Activated CD4-positive, alpha-beta T cell treated with anti-CD3 and anti-CD28 coated beads, Interleukin-2, amount 10 ng/mL, durations not matched to agents 24 days and 14 days (primary cell): ENCODE measurements at places on chromosomes 6 and 20.

- H3K4me1 ChIP-seq, result no peaks in the 10 kb centered on the region
- no peaks in the 10 kb centered on the region for H3K36me3 ChIP-seq
- H3K27ac ChIP-seq, result no peak overlapping the region
- no peak for DNase-seq
These were observed 652.5 kb upstream of the EPHA7 start for GRCh38 chr6:94071835-94072234.

- no peak overlapping the region for H3K4me3 ChIP-seq
- H3K4me1 ChIP-seq, result peaks cover 33% of the 10 kb centered on the region
- H3K27me3 ChIP-seq, result no peaks in the 10 kb centered on the region
- no peaks in the 10 kb centered on the region for H3K36me3 ChIP-seq
These were observed 15.7 kb downstream of the NRSN2 start for GRCh38 chr20:362271-363254.

DNA sequence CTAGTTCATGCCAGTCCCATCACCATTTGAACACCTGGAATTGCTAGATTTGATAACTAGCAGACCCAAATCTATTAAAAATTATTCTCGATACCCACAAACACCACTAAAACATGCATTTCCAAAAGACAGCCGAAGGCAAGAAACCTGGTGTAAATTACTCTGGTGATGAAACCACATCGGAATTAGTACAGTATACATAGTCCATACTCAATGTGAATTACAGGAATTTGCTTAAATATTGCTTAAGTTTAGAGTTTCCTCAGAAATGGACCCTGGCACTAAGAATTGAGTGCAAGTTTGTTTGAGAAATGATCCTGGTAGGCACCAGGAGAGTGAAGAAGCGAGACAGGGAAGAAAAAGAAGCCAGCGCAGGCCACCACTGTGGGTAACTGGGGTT, 13.7 kb downstream of the LY86 start:
- no peak overlapping the region for H3K4me3 ChIP-seq
- no peak overlapping the region for H3K27ac ChIP-seq
- DNase-seq, result no peak
- H3K27me3 ChIP-seq, result no peaks in the 10 kb centered on the region
- H3K4me1 ChIP-seq, result peaks cover 14% of the 10 kb centered on the region
- H3K36me3 ChIP-seq, result peaks cover 41% of the 10 kb centered on the region

DNA sequence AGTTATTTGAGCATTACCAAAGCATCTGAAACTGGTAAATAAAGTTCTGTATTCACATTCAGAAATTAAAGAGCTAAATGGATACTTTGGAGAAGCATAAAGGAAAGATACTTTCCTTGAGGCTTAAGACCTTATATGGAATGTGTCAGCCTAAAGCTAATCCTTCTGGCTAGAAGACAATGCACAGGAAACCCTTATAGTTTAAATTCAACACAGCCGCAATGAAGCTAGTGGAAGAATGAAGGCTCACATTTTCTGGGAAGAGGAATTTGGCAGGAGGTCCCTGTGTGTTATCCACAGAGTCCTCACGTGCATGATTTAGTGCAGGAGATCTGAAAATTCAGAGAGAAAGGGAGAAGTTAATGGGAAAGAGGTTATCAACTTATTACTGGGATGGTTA, 21.5 kb upstream of the CHD6 start:
- no peak overlapping the region for H3K27ac ChIP-seq
- no peaks in the 10 kb centered on the region for H3K4me1 ChIP-seq
- H3K36me3 ChIP-seq, result no peaks in the 10 kb centered on the region
- no peak overlapping the region for H3K4me3 ChIP-seq
- H3K27me3 ChIP-seq, result peaks cover 14% of the 10 kb centered on the region
- DNase-seq, result no peak

- peaks cover 37% of the 10 kb centered on the region for H3K4me1 ChIP-seq
- H3K27ac ChIP-seq, result no peak overlapping the region
- peaks cover 16% of the 10 kb centered on the region for H3K36me3 ChIP-seq
These were observed 2.4 kb downstream of the FANCE start for GRCh38 chr6:35454391-35455110.

DNA sequence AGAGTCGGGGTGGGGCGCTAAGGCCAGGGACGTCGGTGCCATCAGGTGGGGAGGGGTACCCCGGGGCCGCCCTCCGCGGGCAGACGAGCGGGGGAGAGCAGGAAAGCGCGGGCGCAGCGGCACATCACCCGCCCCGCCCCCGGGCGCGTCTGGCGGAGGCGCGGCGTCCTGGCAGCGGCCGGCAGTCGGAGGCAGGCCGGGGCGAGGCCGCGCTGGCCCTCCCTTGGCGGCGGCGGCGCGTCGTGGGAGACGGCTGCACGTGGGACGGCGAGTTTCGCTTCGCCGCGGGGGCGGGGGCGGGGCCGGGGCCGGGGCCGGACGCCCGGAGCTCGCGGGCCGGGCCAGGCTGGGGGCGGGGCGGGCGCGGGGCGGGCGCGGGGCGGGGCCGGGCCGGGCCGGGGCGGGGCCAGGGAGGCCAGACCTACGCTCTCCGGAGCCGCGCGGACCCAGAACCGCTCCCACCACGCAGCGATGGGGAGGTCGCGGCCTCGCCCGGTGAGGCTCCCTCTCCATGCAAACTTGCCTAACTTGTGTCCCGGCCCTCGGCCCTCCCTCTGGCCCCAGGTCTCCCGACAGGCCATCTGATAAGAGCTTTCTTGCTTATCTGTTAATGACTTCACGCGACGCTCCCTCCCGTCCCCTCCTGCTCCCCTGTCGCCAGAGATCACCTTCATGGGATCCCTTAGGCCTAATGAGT, 12.5 kb downstream of the ITPR3 start:
- peak overlapping the region; percentile 85 for H3K27ac ChIP-seq
- H3K4me3 ChIP-seq, result peak overlapping the region; percentile 85
- H3K27me3 ChIP-seq, result no peaks in the 10 kb centered on the region
- peaks cover 20% of the 10 kb centered on the region for H3K36me3 ChIP-seq

GRCh38 chr20:3208786-3209256, 477 bp upstream of the ITPA start:
- H3K4me1 ChIP-seq, result peaks cover 11% of the 10 kb centered on the region
- peak overlapping the region; percentile 98 for H3K4me3 ChIP-seq
- peak overlapping the region; percentile 96 for H3K27ac ChIP-seq
- H3K27me3 ChIP-seq, result no peaks in the 10 kb centered on the region
- DNase-seq, result peak; percentile 69

GRCh38 chr20:45153752-45154151, 20.9 kb upstream of the PI3 start:
- H3K4me3 ChIP-seq, result no peak overlapping the region
- H3K27ac ChIP-seq, result no peak overlapping the region
- peaks cover 34% of the 10 kb centered on the region for H3K27me3 ChIP-seq

GRCh38 chr20:25539742-25540672, 45.3 kb downstream of the NINL start:
- no peaks in the 10 kb centered on the region for H3K27me3 ChIP-seq
- no peak for DNase-seq
- no peak overlapping the region for H3K27ac ChIP-seq

- no peak overlapping the region for H3K27ac ChIP-seq
- no peaks in the 10 kb centered on the region for H3K27me3 ChIP-seq
These were observed 144.0 kb downstream of the FLRT3 start for GRCh38 chr20:14193443-14193842.

DNA sequence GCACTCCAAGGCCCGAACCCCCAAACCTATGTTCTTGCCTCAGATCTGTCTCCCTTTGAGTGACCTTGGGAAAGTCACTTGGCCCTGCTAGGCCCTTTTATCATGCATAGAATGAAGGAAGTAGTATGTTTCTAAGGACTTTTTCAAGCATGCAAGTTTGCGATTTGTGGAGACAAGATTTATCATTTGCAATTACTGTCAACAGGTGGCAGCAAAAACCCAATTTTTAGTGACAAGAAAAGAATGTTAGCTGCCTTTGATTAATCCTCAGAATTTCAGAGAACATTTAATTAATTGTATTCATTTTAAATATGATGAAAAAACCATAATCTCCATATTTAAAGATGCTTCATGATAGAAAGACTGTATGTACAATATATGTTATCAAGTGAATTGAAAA, 28.3 kb upstream of the PREP start:
- peak; percentile 80 for DNase-seq
- H3K27ac ChIP-seq, result no peak overlapping the region
- peaks cover 31% of the 10 kb centered on the region for H3K27me3 ChIP-seq
- H3K36me3 ChIP-seq, result no peaks in the 10 kb centered on the region

- H3K27me3 ChIP-seq, result peaks cover 3% of the 10 kb centered on the region
- no peaks in the 10 kb centered on the region for H3K4me1 ChIP-seq
- DNase-seq, result no peak
- no peak overlapping the region for H3K27ac ChIP-seq
- H3K36me3 ChIP-seq, result peaks cover 2% of the 10 kb centered on the region
These were observed 160.4 kb upstream of the SMLR1 start for GRCh38 chr6:130666786-130667185.

DNA sequence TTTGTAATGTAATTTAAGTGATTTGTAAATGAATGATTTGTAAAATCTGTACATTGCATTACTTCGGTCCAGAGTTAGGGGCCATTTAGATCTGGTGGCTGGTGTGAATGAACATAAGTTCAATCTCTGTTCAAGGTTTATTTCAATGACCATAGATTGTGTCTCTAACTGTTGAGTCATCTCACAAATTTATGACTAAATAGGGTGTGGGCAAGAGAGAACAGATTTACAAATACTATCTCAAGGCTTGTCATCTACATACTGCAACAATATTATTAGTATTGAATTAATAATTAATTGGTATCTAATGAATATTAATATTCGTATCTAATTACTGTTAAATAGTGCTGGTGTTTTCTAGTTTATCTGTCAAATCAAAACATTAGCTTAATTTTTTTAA, 115.3 kb upstream of the EDN1 start:
- no peak for DNase-seq
- H3K4me1 ChIP-seq, result no peaks in the 10 kb centered on the region
- peaks cover 10% of the 10 kb centered on the region for H3K27me3 ChIP-seq
- no peak overlapping the region for H3K4me3 ChIP-seq
- H3K27ac ChIP-seq, result no peak overlapping the region

DNA sequence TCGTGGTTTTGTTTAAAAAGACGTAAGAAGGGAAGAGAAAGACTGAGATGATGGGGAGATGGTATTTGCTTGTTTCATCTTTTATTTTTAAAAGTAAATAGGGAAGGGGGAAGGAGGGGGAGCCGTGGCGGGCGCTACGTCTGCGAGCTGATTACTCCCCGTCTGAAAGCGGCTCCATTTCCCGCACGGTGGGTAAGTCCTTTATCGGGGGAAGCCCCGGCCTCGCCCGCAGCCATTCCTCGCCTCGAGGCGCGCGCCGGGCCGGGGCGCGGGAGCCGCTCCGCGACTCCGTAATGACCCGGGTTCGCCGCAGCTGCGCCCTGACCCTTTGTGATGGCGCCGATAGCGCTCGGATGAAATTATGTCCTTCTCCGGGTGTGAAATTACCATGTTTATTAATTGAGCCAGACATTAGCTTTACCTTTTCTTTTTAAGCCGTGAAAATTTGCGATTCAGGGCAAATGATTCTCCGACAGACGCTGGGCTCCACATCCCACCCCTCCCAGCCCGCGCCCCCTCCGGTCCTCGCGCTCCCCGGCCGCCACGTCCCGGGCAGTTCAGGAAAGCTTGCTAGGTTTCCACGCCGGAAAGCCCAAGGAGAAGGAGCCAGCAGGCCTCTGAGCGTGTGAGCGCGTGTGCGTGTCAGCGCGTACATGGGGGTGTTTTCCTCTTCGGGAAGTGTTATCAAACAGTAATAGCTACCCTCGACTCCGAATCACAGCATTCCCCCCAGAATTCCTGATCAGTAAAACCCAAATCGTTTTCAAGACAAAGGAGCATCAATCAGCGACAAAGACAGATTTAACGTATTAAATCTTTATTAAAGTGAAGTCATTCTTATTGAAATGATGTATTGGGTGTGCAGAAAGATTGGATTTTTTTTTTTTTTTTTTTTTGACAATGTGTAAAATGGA, 30.0 kb downstream of the TFAP2A start:
- H3K4me1 ChIP-seq, result peaks cover 4% of the 10 kb centered on the region
- H3K36me3 ChIP-seq, result peaks cover 7% of the 10 kb centered on the region
- H3K27me3 ChIP-seq, result peaks cover 90% of the 10 kb centered on the region
- peak overlapping the region; percentile 15 for H3K27ac ChIP-seq

- peaks cover 3% of the 10 kb centered on the region for H3K27me3 ChIP-seq
- H3K27ac ChIP-seq, result no peak overlapping the region
- no peak overlapping the region for H3K4me3 ChIP-seq
- no peaks in the 10 kb centered on the region for H3K36me3 ChIP-seq
- DNase-seq, result no peak
These were observed 62.7 kb upstream of the ELOVL5 start for GRCh38 chr6:53411451-53411850.

DNA sequence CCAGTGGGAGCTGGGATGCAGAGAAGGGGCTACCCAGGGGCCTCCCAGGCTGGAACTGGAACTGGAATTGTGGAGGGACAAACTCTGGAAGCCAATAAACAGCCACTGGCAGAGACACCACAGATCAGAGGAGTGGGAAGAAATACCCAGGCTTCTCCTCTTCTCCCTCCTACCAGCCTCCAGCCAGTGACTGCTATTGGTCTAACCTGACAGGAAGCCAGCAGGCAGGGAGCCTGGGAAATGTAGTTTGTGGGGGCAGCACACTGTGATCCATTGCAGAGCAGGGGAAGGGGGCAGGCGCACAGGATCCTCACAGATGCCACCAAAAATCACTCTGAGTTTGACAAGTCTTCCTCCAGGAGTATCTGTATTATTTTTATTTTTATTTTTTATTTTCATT, 12.1 kb upstream of the MLN start:
- peak; percentile 69 for DNase-seq
- peaks cover 5% of the 10 kb centered on the region for H3K4me1 ChIP-seq
- H3K27me3 ChIP-seq, result peaks cover 32% of the 10 kb centered on the region
- H3K4me3 ChIP-seq, result no peak overlapping the region
- no peak overlapping the region for H3K27ac ChIP-seq

DNA sequence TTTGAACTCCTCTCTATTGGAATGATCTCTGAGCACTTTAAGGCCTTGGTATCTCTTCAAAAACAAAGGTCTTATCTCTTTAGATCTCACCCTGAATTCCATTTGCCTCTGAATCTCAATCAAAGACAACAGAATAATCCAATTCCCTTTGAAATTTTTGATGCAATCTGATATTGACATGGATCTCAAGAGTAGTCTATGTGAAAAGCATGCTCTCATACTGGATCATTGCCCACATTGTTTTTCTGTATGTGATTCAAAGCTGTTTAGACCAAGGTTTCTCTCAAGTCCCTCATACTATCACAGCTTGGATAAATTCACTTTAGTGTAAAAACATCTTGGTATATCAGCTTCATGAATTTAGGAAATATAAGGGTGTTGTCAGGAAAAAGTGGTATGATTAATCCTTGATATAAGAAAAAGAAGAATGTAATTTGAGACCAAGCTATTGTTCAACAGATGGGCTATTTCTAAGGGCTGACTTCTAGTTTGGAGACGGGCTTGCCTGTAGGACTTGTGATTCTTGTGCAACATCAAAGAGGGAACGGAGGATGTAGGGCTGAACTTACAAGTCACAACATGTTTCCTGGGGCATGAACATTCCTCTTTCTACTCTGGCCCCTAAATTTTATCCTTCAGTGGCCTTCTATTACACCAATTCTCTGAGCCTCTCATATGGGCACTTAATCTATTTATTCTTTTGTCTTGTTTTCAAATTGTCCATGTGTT, 77.9 kb upstream of the CITED2 start:
- DNase-seq, result no peak
- no peak overlapping the region for H3K27ac ChIP-seq
- peaks cover under 1% of the 10 kb centered on the region for H3K27me3 ChIP-seq

GRCh38 chr6:152977556-152977955, 5.3 kb downstream of the FBXO5 start:
- H3K36me3 ChIP-seq, result peaks cover 64% of the 10 kb centered on the region
- peaks cover 66% of the 10 kb centered on the region for H3K4me1 ChIP-seq
- no peak for DNase-seq
- no peak overlapping the region for H3K27ac ChIP-seq
